Esophagus (tissue), 2 donors: ENCODE measurements at places on chromosomes 7 and 10. TPM values are rescaled to one million over a fixed set of nuclear protein-coding genes. Genes with fewer than 3 reads are reported as not detected.

Gene KAZALD1
- 1.4 TPM for polyA plus RNA-seq

Gene NRP1
- 4.6 TPM for polyA plus RNA-seq

Gene FAM25A
- polyA plus RNA-seq, result 503 TPM

Gene WNT8B
- not detected for polyA plus RNA-seq

Gene NAT16
- polyA plus RNA-seq, result not detected

Gene KCNH2
- polyA plus RNA-seq, result 0.88 TPM

Gene MICALL2
- 50.7 TPM for polyA plus RNA-seq

Gene TMEM225B
- polyA plus RNA-seq, result 0.96 TPM

Gene STAMBPL1
- polyA plus RNA-seq, result 1.6 TPM

Gene HIBADH
- 5.5 TPM for polyA plus RNA-seq
